Foreskin keratinocyte (primary cell): ENCODE measurements at places on chromosomes 7 and 10. TPM values are rescaled to one million over a fixed set of nuclear protein-coding genes. Genes with fewer than 3 reads are reported as not detected.

GRCh38 chr7:101687081-101687480, 58.0 kb upstream of the MYL10 start:
- DNase-seq, result no peak

- no peak for DNase-seq
Observed at GRCh38 chr7:135938563-135938962, 38.6 kb downstream of the MTPN start.

DNA sequence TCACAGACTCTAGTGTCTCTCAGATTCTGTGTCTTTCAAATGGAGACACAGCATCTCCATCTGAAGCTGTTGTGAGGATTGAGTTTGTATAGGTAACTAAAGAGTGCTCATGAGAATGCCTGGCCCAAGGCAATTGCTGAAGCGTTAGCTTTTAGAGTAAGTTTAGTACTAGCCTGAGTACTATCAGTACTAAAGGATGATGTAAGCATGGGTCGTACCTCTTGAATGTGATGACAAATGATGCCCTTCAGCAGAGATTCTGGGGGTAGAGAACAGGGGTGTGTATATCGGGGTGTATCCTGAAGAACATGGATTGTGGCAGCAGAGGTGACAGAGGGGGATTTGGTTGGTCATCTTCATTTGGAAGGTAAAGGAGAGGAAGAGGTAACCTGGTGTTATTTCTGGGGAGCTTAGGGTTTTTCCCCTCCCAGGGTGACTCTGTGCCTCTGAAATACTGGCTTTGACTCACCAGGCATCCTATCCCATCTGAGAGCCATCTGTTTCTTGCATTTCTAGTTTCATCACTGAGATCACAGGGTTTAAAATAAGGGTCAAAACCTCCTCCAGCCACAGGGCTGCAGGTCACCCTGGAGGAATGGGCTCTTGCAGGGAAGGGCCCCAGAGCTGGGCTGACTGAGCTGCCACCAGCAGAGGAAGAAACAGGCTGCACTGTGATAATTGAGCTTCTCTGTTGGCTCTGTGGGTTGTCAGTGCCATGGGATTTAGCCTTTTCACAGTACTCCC, 756.0 kb downstream of the KCNMA1 start:
- no peak for DNase-seq

DNA sequence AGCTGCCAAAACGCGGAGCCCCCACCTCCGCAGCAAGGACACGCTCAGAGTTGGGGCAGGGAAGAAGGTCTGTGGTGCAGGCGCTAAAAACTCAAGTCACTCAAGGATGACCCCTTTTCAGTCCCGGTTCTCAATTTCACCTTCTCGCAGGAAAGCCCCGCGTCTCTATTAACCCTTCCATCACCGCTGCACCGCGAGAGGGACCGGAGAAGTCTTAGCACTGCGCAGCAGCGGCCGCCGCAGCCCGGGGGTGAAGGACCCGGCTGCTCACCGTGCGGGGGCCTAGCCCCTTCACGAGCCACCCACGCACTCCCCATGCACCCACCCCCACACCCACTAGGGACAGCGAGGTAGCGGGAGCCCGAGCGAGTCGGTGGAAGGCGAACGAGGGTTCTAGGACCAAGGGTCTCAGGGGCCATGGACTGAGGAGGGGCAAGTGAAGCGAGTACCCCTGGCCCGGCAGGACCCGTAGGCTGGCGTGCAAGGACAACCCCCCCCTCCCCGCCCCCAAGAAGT, 162.9 kb downstream of the SH3PXD2A start:
- no peak for DNase-seq

The WAPL gene
- 39.5 and 39.7 TPM in 2 replicates for total RNA-seq

- no peak for DNase-seq
Observed at GRCh38 chr10:21519941-21520436, 5.5 kb downstream of the SKIDA1 start.

GRCh38 chr7:135517060-135517459, 7.2 kb upstream of the CNOT4 start:
- DNase-seq, result no peak

DNA sequence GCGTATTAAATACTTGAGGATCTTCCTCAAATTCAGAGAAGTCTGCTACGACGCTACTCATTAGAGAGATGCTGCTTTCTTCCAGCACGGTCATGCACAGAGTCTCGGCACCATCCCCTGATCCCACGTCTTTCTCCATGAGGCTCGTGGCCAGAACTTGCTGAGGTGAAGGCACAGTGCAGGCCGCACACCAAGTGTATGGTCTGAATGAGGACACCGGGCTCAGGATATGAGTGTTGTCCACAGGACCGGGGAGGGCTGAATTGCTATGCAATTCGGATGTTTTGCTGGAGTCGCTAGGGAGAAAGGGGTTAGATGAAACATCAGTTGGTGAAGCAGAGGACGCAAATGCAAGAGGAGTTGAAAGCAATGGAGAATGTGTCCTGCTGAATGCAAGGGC, 63.0 kb downstream of the KIAA1549 start:
- DNase-seq, result no peak
